ENCODE measurements at places on chromosomes 7 and 10. TPM values are rescaled to one million over a fixed set of nuclear protein-coding genes. Genes with fewer than 3 reads are reported as not detected.

The ZNF727 gene
- not detected for total RNA-seq

GRCh38 chr7:132866144-132866531 lies 215.8 kb downstream of the CHCHD3 start:
- no peak for DNase-seq

The RADIL gene
- total RNA-seq = not detected

The DMBT1 gene
- total RNA-seq = 7.6 TPM

DNA sequence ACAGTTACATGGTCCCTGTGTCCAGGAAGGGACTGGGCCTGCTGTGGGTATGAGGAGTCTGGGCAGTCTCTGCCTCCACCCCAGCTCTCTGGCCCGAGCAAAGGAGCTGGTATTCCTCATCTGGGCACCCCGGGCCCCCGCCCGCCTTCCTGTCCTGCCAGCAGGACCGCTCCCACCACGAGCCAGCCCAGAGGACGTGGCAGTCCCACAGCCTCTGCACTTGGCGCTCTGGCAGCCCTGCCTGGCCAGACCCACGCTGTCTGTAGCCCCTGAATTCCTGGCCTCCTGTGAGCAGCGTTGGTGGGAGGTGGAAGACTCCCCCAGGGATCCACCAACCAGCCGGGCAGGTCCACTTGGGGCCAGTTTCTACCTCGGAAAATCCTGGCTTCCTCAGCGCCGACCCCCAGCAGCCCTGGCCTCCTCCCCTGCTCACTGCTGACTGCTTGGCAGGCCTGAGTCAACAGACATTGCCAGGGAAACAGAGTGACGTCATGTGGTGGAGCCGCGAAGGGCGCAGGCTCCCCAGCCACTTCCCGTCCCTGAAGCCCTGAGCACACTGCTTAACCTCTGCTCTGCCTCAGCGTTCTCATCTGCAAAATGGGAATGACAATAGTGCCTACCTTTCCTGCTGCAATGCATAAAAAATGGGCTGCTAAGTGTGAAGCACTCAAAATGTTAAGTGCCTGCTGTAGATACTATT lies 21.6 kb upstream of the LIMK1 start:
- DNase-seq = peak; percentile 80

- no peak for DNase-seq
These were observed 174.0 kb downstream of the WDR37 start for GRCh38 chr10:1230138-1230537.

The OR2A42 gene
- not detected for total RNA-seq

Data from MCF 10A (cell line).